ENCODE measurements at places on chromosomes 2 and 18. TPM values are rescaled to one million over a fixed set of nuclear protein-coding genes. Genes with fewer than 3 reads are reported as not detected.

The ANKZF1 gene
- polyA plus RNA-seq = 44.0 TPM

The MAPK4 gene
- 23.4 TPM for polyA plus RNA-seq

The ABCG5 gene
- polyA plus RNA-seq = 0.44 TPM

The PIEZO2 gene
- 14.0 TPM for polyA plus RNA-seq

The SLC16A14 gene
- 38.6 TPM for polyA plus RNA-seq
